ENCODE measurements at places on chromosomes 3 and 15.

- no peak for DNase-seq
Observed at GRCh38 chr3:187507266-187507665, 139.1 kb downstream of the RTP4 start.

DNA sequence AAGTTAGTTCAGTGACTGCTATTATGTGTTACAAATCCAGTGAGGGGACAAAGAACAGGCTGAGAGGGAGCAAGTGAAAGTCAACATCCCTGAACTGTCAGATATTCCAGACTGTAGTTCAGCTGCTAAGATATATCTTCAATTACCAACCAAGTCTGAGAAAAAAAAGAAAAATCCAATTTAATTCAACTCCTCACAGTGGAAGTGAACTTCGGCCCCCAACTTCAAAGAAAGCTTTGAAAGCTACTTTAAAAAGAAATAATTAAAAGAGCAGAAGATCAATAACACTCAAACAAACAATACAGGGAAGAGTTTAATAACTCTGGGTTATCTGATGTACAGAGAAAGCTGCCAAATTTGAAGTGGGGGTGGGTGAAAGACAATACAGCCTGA lies 174.0 kb downstream of the SERPINI1 start:
- no peak for DNase-seq

- no peak for DNase-seq
Observed at GRCh38 chr15:70995383-70995970, 102.9 kb downstream of the LRRC49 start.

GRCh38 chr3:124117486-124117885 lies 125.6 kb upstream of the ROPN1 start:
- no peak for DNase-seq

DNA sequence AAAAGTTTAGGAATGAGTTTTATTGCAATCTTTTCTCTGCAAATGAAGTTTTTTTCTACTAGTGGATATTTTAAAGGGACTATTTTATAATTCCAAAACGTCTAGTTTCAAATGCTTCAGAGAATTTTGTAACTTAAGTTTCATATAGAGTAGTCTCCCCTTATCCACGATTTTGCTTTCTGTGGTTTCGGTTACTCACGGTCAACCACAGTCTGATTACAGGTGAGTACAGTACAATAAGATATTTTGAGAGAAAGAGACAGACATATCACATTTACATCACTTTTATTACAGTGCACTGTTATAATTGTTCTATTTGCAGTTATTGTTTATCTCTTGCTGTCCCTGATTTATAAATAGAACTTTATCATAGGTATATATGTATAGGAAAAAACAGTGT lies 7.4 kb upstream of the EOGT start:
- DNase-seq: no peak

DNA sequence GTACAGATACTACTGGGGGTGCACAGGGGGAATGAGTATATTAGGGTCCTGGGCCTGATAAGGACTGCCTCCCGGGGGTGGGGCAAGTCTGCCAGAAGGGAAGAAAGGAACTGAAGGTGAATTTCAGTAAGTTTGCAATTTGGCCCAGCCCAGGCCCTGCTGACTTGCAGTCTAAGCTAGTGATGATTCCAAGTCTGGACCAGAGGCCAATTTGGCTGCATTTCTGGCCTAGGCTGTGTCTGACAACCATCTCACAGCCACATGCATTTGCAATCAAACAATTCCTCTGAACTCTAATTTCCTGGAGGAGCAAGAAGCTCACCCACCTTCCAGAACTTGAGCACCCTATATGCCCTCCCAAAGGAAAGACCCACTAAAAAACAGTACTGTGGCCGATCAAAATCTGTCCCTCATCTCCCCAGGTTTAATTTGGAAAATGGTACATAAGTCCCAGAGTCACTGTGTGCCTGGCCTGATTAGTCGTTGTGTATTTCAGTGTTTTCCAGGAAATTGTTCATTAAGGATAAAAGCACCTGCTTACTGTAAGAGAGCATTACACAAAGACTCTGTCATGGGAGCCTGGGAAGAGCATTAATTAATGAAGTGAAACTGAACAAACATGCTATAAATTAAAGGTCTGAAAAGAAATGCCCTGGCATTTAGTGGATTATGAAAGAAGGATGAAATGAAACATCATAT lies 114.5 kb downstream of the MEGF11 start:
- no peak for DNase-seq

- DNase-seq: peak; percentile 43
Observed at GRCh38 chr3:38460377-38461270, 6.9 kb downstream of the ACVR2B start.

DNA sequence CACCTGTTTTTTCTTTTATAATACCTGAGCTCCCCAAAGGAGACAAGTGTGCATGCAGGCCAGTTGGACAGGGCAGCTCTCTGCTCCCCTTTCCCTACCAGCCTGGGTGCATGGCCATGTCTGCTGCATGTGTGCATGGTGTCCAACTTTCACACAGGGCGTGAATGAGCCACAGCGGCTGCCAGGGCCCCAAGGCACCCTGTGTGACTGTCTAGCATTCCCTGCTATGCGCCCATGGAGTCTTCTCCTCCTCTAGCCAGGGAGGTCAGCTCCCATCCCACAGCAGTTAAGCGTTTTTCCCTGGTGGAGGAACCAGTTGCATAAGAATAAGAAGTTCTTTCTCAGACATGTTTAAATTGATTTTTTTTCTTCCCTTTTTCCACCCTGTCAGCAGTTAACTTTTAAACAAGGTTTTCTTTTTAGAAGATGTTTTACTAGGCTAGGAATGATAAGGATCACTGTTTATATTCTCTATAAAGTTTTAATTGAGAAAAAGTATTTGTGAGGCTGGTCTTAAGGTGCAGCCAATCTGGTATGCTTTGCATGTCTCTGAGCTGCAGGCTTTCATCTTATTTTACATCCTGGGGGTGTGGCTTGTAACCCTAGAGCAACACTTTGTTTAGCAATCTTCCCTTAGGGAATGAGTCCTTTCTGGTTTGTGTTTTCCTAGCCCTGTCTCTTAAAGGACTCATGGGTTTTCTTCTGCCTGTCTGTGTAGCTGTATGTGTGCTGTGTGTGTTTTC lies 20.5 kb upstream of the OR5H1 start:
- no peak for DNase-seq

- no peak for DNase-seq
Observed at GRCh38 chr3:195058336-195059005, 212.5 kb downstream of the XXYLT1 start.

GRCh38 chr3:7543294-7543880 lies 682.5 kb downstream of the GRM7 start:
- DNase-seq: peak; percentile 19

GRCh38 chr3:193080821-193081365 lies 160.1 kb upstream of the PLAAT1 start:
- no peak for DNase-seq

DNA sequence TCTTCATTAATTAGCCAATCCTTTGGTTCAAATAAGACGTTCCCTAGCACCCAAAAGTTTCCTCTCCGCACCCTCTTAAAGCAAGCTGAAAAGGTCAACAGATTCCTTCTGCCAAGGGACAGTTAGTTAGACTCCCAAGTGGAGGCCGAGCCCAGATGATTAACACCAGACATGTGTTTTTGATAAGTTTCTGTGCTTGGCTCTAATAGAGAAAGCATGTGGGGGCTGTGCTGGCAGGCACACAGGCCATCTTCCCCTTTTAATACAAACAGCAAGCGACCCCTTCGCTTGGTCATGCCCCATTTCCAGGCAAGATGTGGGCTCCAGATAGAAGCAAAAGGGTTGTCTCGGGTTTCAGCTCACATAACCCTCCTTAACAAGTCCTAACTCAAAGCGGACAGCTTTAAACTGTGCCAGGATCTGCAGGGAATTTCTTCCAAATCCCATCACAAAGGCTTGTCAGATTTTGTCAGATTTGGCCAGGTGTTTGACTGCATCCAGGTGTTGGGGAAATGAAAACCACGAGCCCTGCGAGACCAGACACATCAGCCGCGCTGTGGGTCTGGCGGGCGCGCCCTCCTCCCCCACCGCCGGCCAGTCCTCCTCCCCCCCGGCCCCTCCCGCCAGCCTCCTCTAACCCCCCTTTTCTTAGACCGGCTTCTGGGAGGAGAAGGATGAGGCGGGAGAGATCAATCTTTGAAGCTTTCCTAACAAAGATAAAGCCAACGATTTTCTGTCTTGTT lies 3.3 kb downstream of the HES1 start:
- DNase-seq: peak; percentile 86

- no peak for DNase-seq
Observed at GRCh38 chr3:115630850-115631249, 7.5 kb downstream of the GAP43 start.

- no peak for DNase-seq
Observed at GRCh38 chr3:112171144-112171543, 38.1 kb upstream of the GCSAM start.

DNA sequence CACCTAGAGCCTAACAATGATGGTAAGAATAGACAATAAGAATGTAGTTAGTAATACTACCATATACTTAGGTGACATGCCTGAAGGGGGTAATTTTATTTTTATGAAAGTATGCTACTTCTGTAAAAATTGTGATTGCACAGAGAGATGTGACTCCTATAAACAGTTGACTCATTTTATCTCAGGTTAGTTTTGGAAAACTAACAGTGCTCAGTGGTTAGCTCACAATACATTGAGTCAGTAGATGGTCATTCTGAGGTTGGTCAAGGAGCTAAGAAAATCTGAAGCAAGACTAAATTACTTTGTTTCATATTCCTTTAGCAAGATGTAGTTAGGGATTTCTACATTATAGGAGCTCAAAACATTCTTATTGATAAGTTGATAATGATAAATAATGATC lies 271.0 kb downstream of the EDEM1 start:
- DNase-seq: no peak

DNA sequence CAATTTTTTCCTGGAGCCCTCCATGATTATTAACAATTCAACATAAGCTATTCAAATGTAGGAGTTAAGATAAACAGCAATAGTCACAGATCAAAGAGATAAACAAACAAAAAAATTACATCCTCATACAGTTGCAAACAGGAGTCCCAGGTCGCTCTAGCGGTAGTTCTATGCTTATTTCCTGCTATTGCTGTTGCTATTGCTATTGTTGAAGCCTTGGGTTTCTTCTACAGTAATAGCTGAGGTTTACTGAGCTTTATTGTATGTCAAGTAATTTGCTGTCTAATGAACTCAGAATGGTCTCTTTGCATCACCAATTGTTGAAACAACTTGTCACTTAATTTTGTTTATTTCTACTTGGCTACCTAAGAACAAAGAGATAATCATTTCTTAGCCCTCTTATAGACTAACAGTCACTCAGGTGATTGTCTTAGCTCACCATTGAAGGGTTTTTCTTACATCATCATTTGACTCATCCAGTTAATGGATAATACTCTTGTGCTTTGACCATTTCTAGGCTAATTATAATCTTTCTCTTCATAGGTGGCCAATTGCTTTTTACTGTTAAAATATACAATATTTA lies 654.6 kb downstream of the MECOM start:
- no peak for DNase-seq

DNA sequence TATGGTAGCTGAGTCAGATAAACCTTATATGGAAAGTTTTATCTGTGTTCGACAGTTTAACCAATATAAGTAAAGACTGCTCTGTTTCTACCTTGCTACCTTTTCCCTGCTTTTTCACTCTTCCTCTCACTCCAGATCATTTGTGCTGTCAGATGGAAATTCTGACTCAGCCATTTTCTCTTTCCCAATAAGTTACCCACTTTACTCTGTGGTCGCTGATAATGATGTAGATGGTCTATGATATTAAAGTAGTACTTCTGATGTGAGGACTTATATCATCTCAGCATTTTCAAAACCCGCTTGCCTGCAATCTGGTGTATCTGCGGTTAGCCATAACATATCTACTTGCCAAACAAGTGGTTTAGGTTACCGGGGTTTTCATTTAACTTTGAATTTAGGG lies 15.0 kb upstream of the UTS2B start:
- no peak for DNase-seq

DNA sequence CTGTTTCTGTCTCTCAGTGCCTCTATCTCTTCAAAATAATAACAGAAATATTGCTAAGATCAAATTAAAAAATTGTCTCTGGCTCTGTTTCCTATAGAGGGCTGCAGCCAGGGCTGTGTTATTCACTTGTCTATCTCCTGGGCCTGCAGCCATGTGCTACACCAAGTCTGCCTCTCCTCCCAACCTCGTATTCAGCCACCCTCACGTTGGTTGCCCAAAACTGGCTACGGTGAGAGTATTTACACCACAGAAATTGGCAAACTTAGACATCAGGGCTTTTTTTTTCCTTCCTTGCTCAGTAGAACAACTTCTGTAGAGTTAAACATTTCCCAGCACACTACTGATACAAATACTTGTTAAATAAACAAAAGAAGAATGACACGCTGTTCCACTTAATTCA lies 320.9 kb upstream of the ICE2 start:
- DNase-seq: no peak

GRCh38 chr3:191066669-191067068 lies 132.4 kb upstream of the OSTN start:
- no peak for DNase-seq

- no peak for DNase-seq
Observed at GRCh38 chr3:148206446-148206845, 491.3 kb upstream of the AGTR1 start.

GRCh38 chr3:128435058-128435457 lies 31.6 kb downstream of the DNAJB8 start:
- no peak for DNase-seq

DNA sequence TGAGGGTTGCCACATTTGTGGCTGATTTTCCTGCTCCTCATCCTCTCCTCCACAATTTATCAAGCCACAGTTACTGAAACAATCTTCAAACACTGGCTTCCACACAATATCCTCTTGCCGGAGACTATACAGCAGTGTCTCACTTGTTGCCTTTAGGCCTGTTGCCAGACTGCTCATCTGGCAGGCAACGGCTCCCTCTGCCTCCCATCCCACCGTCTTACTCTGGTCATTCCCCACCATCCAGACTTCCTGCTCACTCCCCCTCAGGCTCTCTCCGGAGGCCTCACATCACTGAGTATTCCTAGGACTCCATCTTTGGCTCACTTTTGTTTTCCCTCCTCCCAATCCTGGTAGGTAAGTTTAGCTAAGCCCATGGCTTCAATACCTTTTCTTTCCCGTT lies 301.9 kb downstream of the IL20RB start:
- DNase-seq: no peak

DNA sequence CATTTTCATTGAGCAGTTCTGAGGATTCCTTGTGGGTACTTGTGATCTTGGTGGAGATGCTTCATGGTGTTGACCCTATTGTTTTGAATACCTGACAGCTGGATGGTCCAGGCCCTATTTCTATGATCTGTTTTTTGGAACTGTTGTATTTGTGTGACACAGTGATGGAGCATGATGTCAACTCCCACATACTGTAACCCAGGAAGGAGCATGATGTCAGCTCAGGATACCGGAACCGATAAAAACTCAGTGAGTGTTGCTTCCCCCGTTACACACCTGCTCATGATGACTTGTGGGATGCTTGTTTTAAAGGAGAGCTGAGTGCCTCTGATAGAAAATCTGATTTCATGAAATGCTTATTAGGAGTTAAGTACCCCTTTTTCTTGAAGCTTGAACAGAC lies 45.1 kb downstream of the ZBTB38 start:
- DNase-seq: no peak

- DNase-seq: no peak
Observed at GRCh38 chr3:148006508-148006907, 597.3 kb downstream of the ZIC1 start.

- DNase-seq: peak; percentile 47
Observed at GRCh38 chr3:171953301-171954022, 85.9 kb upstream of the FNDC3B start.
